ENCODE measurements at places on chromosomes 13 and 19. TPM values are rescaled to one million over a fixed set of nuclear protein-coding genes. Genes with fewer than 3 reads are reported as not detected.

The INSL3 gene
- 8.7 TPM for total RNA-seq

The ATXN8OS gene
- not detected for total RNA-seq

The ZNF20 gene
- 2.8 TPM for total RNA-seq

The LAIR1 gene
- total RNA-seq = 9.4 TPM

The LRP3 gene
- total RNA-seq = 0.13 TPM

The ZIK1 gene
- total RNA-seq = 3.9 TPM

The FGF9 gene
- total RNA-seq = 0.47 TPM

The ALOX5AP gene
- total RNA-seq = 65.8 TPM

The TM9SF2 gene
- total RNA-seq = 62.6 TPM

The GRWD1 gene
- total RNA-seq = 100 TPM

GRCh38 chr13:30690282-30691188 lies 44.8 kb upstream of the ALOX5AP start:
- DNase-seq = peak; percentile 15

GRCh38 chr13:97329331-97329730 lies 104.6 kb upstream of the RAP2A start:
- DNase-seq = no peak

DNA sequence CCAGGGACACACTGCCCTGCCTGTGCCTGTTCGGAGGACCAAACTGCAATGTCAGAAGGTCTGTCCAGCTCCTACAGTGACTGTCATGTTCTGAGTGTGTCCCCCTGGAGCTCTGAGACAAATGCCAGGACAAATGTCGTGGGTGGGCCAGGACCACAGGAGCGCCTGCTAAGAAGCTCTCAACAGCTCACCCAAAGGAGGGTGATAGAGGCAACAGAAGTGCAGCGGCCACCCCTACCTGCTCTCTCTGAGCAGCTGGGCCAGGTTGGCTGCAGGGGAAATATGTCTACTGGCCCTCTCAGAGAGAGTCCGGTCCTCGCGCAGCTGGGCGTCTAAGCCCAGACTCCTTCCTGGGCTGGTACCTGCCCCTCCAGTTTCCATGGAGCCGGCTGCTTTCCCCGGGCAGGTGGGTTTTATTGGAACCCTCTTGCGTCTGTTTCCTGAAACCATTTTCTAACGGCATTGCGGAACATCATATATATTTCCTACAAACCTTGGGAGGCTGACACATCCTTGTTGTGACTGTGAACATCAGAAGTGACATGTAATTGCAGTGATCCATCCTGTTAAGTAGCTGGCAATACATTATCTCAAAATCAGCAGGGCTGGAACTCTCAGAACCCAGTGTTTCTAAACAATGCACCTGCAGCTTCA lies 78.1 kb downstream of the CHST8 start:
- no peak for DNase-seq

GRCh38 chr19:18558202-18558555 lies 509 bp downstream of the KXD1 start:
- DNase-seq = no peak

GRCh38 chr19:30119180-30119908 lies 177.3 kb downstream of the URI1 start:
- DNase-seq = no peak

DNA sequence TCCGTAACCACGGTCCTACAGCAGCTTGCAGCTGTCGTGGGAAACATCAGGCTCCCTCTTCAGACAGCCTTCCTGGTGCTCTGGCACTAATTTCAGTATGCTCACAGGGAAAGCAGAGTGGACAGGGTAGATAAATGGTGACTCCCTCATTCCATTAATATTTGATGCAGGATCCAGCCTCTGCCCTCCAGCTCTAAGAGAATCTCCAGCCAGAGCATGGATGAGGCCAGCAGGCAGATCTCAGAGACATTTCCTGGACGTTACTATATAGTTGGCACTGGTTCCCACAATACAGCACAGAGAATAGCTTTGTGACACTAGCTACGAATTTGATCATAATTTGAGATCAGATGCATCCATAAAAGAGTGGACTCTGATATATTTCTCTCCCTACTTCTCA lies 341.4 kb downstream of the LIG4 start:
- no peak for DNase-seq

DNA sequence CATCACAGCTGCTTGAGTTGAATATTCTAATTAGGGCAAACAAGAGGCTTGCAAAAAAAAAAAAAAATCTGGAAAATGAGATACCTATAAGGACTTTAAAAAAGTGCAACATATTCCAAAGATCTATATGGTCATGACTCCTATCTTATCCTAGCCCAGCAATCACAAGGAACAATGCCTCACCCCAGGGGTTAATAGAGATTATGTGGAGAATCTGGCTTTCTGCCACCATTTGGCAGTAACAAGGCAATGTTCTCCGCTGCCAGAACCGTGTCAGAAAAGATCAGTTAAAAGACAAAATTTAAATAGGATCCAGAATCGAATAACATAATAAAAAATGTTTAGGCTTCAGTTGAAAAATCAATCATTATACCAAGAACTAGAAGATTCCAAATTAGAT lies 1643.2 kb upstream of the PRR20A start:
- no peak for DNase-seq

- DNase-seq = no peak
Observed at GRCh38 chr13:65964672-65965071, 1265.5 kb downstream of the PCDH9 start.

DNA sequence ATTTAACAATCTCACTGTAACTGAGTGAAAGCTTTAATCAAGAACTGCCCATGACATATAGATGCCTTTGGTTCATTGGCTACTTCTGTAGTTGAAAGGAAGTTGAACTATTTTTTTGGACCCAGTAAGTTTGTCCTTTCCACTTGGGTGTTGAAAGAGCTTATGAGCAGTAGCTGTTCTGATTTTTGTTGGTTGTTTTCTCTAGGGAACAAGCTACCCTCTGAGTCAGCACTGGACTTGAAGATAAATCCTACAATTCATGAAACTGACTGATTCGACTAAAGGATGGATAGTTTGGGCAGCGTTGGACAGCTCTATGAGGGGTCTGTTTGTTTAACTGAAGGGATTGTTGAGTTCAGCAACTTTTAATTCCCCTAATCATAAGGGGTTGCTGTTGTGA lies 101.0 kb downstream of the PAN3 start:
- DNase-seq = no peak

DNA sequence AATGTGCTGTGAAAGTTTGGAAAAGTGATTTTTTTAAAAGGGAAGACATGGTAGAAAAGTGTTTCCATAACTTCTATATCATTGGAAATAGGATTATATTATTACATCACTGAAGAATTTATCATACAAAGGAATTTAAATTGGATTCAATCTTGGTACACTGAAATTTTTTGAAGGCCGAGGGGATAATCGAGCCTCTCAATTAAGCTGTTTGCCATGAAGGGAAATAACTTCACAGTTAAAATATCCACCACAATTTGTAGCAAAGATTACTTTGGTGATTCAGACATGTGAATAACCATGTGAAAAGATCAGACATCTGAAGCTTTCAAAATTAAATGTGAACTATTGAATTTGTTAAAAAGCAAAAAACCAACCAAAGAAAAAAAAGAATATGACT lies 215.3 kb downstream of the KLF5 start:
- no peak for DNase-seq

GRCh38 chr19:5697890-5698634 lies 8.0 kb downstream of the RPL36 start:
- DNase-seq = no peak

DNA sequence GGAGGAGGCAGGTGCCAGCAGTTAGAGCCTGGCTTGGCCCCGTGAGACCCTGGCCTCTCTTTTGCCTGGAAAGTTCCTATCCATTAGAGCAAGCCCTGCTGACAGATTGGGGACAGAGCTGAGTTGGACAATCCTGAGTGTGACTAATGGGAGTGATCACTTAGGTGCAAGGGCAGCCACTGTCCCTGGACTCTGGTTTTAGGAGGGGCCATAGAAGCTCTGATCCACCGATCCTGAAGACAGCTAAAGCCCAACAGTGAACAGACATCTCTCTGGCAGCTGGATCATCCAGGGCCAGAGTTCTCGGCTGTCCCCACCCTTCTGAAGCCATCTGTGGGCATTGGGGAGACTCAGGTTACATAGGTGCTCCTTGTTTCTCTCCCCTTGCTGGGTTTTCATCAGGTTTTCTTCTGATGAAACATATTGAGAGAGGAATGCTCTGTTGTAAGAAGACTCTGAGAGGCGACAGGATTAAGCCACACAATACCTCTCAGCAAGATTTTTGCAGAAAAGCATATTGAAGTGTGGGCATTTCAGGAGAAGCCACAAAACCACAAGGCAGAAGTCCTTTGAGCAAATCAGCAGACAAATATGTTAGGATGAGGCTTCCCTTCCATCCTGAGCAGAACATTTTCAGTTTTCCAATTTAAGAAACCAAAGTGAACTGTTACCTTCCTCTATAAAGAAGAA lies 288.0 kb upstream of the MAB21L1 start:
- no peak for DNase-seq

DNA sequence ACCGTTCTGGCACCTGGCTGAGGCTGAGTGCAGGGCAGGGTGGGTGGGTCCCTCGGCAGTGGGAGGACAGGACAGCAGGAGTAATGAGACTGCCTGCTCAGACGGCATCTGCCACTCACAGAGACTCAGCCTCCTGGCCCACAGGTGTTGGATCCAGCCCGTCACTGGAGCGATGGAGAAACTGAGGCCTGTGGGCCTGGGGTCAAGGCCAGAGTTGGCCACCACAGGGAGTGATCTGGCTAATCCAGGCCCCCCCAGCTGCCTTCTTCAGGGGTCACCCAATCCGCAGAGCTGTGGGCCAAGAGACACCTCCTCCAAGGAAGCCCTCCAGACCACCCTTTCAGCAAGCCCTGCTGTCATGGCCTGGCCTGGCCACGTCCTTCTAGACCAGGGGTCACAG lies 103.7 kb upstream of the VSTM2B start:
- DNase-seq = no peak

DNA sequence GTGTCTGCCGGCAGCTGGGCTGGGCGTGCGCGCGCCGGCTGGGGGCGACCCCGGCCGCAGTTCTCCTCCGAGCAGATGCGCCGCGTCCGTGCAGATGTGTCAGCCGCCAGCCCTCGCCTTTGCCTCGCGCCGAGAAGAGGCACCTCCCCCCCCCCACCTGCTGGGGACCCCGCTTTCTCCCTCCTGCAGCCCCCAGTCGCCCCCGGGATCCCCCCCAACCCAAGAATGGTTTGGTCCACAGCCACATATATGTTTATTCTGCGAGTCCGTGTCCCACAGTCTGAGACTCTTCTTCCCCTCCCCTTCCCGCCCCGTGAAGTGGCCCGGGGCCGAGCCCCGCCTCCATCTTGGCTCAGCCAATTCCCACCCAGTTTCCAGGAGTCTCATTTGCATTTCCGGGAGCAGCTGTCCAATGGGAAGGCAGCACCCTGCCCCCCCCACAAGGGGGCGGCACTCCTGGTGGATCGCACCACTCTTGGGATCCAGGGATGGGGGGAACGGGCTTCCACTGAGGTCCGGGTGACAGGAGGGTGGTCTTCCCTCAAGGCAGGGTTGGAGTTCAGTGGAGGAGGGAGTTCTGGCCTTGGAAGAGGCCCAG lies 8.6 kb downstream of the ISOC2 start:
- DNase-seq = peak; percentile 22

DNA sequence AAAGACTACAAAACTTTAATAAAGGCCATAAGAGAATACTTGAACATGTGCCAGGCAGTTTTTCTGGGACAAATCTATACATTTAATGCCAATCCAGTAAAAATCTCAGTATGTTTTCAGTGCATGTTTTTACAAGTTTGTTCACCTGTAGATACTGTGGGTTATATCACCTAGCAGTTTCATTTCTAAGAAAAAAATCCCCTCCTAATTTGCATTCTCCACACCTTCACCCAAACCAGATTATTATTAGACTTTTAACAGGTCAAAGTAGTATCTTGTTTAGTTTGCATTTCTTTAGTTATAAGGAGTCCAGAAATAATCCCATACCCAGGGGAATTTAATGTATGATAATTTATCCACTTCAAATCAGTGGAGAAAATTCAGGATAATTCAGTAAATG lies 17.0 kb upstream of the LPAR6 start:
- no peak for DNase-seq

DNA sequence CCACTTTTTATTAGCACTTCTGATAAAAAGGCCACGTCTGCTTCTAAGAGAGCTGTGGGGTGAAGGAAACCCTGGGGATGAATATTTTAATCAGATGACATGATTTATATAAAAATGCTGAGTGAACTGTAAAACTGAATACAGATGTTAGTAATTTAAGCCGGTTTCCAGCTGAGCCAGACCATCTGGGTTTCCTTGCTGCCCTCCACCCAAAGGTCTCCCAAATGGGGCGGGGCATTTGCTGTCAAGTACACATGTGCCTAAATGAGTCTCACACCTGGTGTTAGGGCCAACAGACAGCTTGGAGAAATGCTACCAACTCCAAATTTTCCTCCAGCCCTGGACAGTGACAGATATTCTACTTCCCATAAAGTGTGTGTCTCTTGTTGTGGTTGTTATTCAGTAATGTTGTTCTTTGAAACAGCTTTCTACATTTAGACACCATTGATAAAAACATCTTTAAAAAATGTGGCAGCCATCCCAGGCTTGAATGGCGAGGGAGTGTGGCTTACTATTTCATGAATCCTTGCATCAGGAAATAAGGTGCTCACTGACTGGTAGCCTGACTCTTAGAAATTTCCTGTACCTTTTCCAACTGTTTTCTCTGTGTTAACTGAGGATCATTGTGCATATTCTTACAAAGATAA lies 350.4 kb downstream of the MTUS2 start:
- DNase-seq = no peak

GRCh38 chr19:24101459-24102115 lies 14.6 kb downstream of the ZNF254 start:
- no peak for DNase-seq

GRCh38 chr19:341386-342127 lies 3.0 kb downstream of the MIER2 start:
- DNase-seq = no peak

DNA sequence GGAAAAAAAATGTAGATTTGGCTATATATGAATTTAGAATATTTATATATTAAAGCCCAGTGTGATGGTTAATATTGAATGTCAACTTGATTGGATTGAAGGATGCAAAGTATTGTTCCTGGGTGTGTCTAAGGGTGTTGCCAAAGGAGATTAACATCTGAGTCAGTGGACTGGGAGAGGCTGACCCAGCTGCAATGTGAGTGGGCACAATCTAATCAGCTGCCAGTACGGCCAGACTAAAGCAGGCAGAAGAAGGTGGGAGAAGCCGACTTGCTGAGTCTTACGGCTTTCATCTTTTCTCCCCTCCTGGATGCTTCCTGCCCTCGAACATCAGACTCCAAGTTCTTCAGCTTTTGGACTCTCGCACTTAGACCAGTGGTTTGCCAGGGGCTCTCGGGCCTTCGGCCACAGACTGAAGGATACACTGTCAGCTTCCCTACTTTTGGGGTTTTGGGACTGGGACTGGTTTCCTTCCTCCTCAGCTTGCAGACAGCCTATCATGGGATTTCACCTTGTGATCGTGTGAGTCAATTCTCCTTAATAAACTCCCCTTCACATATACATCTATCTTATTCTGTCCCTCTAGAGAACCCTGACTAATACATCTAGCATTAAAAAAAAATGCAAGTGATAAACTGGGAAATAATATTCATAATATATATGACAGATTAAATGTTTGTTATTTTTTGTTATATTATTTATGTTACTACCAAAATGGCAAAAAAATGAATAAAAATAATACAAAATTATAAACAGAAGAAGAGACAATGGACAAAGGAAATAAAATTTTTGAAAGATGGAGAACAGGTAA lies 122.4 kb downstream of the DLEU7 start:
- DNase-seq = no peak

GRCh38 chr13:28049215-28049614 lies 51.2 kb downstream of the FLT3 start:
- DNase-seq = no peak

GRCh38 chr19:1774989-1775772 lies 21.9 kb downstream of the ONECUT3 start:
- DNase-seq = no peak

- no peak for DNase-seq
Observed at GRCh38 chr19:10977742-10978092, 16.9 kb downstream of the SMARCA4 start.
